ENCODE measurements at places on chromosomes 7 and 10.
A peak's percentile ranks its signal among the peaks of the same experiment; 100 is the strongest.

DNA sequence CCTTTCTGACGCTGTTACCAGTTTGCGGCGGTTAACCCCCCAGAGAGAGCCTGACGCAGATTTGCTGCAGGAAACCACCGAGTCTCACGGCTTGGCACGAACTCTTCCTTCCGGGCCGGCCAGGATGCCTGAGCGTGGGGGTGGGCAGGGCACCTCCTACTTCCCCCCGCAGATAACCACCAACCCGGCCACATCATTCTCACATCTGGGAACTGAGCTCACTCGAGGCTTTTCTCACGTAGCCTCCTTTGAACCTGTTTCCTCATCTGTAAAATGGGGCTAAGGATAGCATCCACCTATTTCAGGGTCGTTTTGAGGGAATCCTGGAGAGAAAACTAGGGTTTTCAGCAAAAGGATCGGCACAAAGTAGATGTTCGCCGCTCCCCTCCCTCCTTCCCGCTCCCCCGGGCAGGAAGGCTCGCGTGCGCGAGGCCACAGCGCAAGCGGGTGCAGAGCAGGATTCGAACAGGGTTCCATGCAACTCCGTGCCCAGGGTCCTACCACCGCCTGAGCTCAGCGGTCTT lies 23.6 kb downstream of the DDIT4 start:
- DNase-seq = peak; percentile 86

DNA sequence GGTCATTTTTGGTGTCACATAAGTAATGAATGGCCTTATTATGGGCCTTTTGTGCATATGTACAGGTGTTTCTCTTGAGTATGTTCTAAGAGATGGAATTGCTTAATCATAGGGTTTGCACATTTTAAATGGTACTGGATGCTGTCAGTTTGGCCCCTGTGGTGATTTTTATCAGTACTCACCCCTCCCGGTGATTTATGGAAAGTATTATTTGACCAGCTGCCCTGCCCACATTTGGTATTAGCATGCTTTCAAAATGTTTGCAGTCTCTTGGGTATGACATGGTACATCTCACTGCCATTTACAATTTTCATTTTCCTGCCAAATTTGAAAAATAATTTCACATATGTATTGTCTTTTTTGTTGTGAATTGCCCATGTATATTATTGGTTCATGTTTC lies 427.7 kb downstream of the LRMDA start:
- DNase-seq = no peak

- DNase-seq = no peak
Observed at GRCh38 chr10:13078912-13079775, 20.8 kb upstream of the OPTN start.

DNA sequence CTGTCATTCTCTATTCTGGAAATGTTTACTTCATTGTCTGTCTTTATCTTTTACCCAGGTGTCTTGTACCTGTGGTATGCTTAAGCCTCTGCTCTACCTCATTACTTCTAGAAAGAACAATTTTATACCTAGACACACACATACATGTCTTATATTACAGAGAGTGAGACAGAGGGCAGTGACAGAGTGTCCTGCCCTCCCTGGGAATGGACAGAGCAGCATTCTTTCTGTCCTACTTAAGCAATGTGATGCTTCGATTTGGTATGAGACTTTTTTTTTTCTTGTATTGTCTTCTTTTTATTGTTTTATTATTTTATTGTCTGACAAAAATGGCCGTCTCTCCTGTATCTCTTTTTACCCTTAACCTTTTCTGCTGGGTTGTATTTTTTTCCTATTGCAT lies 286.1 kb downstream of the EXOC4 start:
- no peak for DNase-seq

- DNase-seq = no peak
Observed at GRCh38 chr10:9296190-9296589, 1241.7 kb downstream of the GATA3 start.

DNA sequence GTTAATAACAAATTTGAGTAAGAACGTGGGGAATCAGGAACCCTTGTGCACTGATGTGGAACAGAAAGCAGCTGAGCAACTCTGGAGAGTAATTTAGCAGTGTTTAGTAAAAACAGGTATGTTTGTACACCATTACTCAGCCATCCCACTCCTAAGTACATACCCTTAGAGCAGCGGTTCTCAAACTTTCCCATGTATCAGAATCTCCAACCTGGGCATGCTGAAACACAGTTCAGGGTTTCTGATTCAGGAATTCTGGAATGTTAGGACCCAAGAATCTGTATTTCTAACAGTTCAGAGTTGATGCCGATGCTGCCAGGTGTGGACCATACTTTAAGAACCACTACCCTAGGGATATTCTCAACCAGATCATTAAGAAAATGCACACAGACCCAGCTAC lies 5.1 kb downstream of the SGMS1 start:
- no peak for DNase-seq

DNA sequence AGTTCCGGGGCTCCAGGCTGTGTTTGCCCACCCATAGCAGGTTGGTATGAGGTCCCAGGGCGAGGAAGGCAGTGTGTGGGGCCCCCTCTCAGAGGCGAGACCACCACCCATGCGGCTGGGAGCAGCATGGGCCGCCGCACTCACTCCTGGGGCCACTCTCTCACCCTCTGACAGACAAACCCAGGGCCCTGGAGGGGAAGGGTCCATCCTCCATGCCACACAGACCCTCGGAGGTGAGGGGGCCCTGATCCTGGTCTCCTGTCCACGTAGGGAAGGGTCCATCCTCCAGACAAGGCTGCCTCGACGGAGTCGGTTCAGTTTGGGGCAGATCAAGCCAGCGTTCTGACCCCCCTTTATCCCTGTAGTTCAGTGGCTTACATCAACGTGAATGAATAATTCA lies 230.8 kb downstream of the ELFN1 start:
- no peak for DNase-seq

DNA sequence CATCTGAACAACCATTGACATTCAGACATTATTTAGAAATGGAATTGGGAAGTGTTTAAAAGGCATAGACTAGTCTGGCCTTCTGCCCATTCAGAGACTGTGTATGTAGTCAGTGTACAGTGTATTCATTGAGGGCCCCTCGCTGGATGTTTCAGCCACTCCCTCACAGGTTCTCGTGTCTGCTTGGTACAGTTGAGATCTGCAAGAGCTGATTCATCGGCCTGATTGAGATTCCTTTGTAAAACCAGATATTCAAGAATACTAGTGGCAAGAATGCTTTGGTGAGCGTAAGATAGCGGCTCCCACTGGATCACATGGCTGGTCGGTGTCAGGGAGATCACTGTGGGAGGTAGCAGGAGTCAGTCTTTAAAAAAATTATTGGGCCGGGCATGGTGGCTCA lies 119.5 kb downstream of the TCF7L2 start:
- no peak for DNase-seq

- no peak for DNase-seq
Observed at GRCh38 chr10:80472234-80473095, 18.4 kb downstream of the TSPAN14 start.

- DNase-seq = no peak
Observed at GRCh38 chr7:73446682-73447081, 13.1 kb downstream of the FZD9 start.

GRCh38 chr7:151774951-151775350 lies 102.0 kb downstream of the PRKAG2 start:
- DNase-seq = no peak

GRCh38 chr10:59143544-59143943 lies 32.9 kb upstream of the PHYHIPL start:
- DNase-seq = no peak

DNA sequence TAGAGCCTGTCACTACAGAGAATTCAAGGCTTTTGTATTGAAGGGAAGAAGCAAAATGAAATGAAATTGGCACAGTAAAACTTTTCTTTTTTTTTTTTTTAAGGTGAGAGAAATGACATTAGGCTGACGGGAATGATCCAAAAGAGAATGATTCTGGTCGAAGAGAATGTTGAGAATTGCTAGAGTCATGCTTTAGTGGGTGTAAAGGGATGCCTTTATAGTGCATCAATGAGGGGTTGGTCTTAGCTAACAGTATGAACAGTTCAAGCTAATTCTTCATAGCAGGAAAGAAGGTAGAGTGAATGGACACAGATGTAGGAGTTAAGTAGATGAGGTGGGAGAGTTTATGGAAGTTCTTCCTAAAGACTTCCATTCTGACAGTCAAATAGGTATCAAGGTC lies 32.3 kb upstream of the LSM8 start:
- no peak for DNase-seq

DNA sequence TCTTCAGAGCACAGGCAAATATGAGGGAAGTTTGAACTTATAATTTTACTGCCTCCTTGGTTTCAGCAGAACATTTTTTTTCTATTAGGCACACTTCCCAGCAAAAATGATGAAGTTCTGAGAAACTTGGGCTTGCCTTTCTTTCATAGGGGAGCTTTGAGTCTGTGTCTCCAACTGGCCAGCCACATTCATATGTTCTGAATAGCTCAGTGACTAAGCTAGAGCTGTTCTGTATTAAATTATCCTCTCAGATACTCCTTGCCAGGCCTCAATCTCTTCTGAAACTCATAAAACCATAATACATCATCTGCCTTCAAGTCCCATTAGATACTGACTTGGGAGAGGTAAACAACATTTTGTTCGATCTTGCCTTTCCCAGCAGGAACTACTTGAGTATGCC lies 476.5 kb downstream of the GPAM start:
- no peak for DNase-seq

- peak; percentile 6 for DNase-seq
Observed at GRCh38 chr10:97851341-97852001, 1.8 kb downstream of the GOLGA7B start.

GRCh38 chr7:1555046-1555812 lies 776 bp downstream of the TMEM184A start:
- no peak for DNase-seq

All from stimulated activated CD8-positive, alpha-beta memory T cell treated with anti-CD3 and anti-CD28 coated beads, Interleukin-15, amount 100 ng/mL, for 1 hour (primary cell).